Left cardiac atrium (tissue), 4 donors: ENCODE measurements at places on chromosomes 2 and 18. TPM values are rescaled to one million over a fixed set of nuclear protein-coding genes. Genes with fewer than 3 reads are reported as not detected.

DNA sequence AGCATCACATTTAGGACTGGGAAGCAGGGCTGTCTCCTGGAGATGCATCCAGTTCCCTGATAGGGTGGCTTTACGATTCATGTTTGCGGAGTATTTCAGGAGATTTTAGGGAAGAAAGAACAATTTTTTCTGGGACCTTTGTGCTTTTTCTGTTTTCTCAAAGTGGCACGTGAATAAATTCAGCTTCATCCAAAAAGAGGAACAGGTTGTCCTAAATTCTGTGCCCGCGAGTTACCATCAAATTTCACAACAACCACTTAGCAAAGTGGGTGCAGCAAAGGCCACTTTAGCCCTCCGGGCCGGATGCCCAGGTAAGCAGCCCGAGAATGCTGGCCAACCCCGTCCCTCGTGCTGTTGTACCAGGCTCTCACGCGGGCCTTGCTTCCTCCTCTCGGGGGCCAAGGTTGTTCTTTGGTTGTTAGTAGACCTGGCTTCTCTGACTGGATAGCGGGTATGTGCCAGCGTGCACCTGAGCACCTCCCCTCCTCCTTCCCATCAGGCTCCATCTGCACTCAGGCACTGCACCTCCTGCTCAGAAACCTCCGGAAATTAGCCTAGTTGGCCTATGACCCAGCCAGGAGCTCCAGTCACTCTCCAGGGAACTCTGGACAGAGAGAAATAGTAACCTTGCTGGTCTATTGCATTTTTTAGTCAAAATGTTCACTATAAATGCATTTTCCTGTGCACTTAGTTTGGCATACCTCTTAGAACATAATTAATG is 83.0 kb downstream of the CMPK2 start:
- DNase-seq = no peak

GRCh38 chr2:88416016-88416663 is 36.4 kb downstream of the FOXI3 start:
- no peak for DNase-seq

- no peak for DNase-seq
Measured at GRCh38 chr2:33366473-33366872, 110.0 kb upstream of the RASGRP3 start.

DNA sequence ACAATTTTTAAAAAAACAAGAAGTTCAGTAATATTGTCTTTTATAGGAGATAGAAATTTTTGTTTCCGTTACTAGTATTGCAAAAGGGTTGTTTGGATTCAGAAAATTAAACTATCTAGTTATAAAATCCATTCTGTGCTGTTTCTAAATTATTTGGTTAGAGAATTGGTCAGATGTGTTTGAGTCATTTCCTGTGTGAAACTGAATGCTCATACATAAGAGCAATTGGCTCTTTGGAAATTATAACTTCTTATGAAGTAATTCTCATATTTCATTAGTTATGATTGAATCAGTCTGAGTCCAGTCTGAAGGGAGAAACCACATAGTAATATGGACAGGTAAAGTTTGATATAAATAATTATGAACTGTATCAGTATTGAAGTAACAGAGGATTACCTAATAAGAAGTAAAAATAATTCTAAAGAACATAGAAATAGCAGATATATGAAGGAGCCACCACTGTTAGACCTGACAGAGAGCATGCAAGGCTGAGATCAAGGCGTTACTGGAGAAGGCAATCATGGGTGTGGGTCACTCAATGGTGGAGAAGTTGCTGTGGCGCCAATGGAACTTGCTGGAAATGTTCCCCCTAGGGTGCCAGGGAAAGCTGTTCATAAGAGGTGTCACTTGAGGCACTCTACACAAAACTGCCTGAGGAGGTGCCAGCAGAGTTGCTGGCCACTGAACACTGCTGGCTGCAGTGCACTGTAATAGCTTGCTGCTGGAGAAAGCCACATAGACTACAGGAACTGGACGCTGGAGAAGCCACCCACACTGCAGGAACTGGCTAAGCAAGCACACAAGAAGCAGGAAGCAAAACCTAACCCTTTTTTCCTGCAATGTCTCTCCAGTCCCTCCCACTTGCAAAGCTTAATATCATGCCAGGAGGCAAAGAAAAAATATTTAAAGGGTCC is 18.0 kb upstream of the FAP start:
- peak; percentile 56 for DNase-seq

GRCh38 chr2:133508546-133509165 is 59.6 kb downstream of the NCKAP5 start:
- DNase-seq = no peak

GRCh38 chr2:203940039-203940438 is 3.5 kb downstream of the ICOS start:
- no peak for DNase-seq

DNA sequence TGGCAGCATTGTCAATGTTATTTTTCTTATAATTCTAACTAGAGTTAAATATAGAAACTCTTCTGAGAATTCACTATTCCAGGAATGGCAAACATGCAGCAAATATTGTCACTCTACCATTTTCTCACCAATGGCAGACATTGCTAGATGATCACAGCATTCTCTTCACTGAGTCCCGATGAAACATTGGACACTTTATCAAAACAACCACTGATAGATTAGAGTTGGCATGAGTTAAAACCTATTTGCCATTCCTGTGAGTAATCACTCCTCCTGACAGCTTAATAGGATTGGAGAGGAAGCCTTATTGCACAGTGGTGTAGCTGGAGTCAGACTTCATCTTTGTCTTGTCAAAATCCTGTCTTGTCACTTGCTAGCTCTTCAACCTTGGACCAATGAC is 163.9 kb upstream of the THUMPD2 start:
- no peak for DNase-seq

DNA sequence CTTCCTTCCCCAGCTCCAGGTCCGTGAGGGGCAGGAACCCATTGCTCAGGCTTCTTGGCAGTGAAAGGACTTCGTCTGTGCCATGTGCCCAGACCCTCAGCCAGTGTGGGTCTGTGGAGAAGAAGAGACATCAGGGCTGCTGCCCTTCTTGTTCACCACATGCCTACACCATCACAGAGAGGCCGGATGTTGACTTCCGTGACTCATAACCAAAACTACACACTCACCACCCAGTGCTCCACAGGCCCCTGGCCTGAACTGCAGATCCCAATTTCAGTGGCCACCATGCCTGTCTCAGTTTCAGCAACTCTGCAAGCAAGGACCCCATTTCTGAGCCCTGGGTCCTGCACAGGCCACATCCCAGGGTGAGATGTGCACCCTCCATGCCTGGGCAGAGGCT is 332.6 kb upstream of the SALL3 start:
- no peak for DNase-seq

GRCh38 chr18:50590593-50590992 is 30.7 kb downstream of the MAPK4 start:
- DNase-seq = no peak

GRCh38 chr2:210540471-210540870 is 15.9 kb upstream of the CPS1 start:
- DNase-seq = no peak

DNA sequence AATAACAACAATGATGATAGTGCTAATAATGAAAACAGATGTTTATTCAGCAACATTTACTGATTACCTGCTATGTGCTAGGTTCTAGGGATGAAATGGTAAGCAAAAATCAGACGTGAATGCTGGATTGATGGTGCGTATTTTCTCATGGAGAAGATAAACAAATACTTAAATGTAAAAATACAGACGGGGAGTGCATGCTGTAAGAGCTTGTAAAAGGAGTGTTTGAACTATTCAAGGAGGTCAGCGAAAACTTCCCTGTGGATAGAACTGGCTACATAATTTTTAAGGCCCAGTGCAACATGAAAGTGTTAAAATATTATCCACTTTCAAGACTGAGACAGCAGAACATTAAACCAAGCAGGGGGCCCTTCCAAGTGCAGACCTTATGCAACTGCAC is 22.1 kb downstream of the MTX2 start:
- no peak for DNase-seq

GRCh38 chr2:134293719-134294537 is 40.1 kb downstream of the MGAT5 start:
- no peak for DNase-seq

DNA sequence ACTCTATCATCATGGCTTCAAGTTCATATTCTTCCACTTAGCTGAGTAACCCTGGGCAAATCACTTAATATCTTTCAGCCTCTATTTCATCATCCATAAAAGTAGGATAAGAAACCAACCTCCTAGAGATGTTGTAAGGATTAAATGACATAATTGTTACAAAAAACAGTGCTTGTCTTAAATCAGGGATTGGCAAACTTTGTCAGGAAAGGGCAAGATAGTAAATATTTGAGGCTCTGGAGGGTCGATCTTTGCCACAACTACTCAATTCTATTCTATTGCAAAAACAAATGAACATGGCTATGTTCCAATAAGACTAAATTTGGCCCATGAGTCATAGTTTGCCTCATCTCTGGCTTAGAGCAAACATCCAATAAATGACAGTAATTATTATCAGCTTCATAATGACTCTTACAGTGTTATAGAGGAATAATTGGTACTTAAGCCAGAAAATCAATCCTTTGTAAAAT is 184.7 kb downstream of the SATB2 start:
- DNase-seq = no peak

- no peak for DNase-seq
Measured at GRCh38 chr2:196144513-196145126, 26.8 kb downstream of the STK17B start.

- no peak for DNase-seq
Measured at GRCh38 chr18:77191071-77191751, 58.4 kb upstream of the GALR1 start.

DNA sequence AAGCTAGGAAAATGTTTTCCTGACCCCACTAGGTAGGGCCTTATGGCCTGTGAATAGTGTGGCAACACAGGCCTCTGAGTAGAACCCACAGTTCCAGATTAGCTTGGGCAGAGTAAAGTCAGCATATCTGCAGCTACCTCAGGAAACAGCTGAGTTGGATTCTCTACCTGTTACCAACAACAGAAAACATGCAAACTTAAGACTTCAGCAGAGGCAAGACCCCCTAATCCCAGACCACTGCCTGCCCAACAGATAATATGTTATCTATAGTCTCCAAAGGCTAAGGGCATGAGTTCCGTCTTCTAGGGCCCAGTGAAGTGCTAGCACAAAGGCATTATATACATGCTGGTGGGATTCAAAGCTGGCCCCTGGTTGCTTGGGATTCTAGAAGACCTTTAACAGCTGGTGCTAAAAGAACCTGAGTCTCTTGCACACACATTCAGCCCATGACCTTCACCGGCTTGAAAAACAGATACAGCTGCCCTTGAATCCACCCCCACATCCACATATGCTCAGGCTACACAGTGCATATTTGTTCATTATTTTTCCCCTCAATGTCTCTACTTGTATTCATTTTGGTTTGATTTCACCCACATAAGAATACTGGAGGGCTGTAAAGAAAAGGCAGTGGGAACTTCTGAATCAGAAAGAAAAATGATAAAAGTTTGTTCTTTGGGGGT is 13.5 kb upstream of the UBXN4 start:
- no peak for DNase-seq

DNA sequence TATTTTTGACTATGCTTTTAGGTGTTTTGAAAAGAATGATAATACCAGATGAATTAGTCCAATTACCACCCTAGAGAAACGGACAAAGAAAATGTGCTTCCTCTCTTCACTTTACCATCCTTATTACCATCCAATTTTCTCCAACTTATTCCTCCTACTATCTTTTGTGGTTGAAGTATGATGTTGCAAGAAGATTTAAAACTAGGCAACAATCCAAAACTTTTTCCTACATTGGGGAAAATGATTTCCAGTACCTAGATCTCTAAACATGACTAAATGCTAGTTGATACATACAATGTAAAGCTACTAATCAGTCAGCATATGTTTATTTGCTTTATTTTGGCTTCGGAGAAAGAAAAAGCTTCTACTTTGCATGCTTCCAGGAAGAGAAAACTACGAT is 355.0 kb upstream of the LYPD1 start:
- DNase-seq = no peak

DNA sequence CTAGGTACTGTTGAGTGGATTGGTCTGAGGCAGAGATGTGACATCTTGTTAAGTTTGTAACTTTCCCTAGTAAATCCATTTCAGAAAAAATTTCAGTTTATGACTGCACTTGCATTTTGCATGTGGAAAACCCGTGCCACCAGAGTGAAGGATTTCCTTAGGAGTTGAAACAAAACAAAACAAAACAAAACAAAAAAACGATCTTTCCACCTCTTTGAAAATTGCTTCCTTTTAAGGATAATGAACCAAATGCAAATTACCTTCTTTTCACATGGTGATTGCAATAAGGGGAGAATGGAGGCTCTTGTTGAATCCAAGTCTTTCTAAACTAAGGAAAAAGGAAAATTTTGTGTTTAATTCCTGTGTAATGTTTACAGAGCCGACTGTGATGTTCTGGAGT is 43.2 kb downstream of the PHLPP1 start:
- DNase-seq = no peak

KCNG2 gene
- total RNA-seq = 0.15 TPM

PARD6G gene
- 3.9 TPM for total RNA-seq

KCNJ3 gene
- total RNA-seq = 27.5 TPM

CCBE1 gene
- 1.2 TPM for total RNA-seq

LCLAT1 gene
- 13.8 TPM for total RNA-seq

FBXO48 gene
- total RNA-seq = 1.4 TPM

HOXD13 gene
- not detected for total RNA-seq

HOXD1 gene
- total RNA-seq = 0.21 TPM

SIX3 gene
- not detected for total RNA-seq

RAX gene
- not detected for total RNA-seq

C2orf78 gene
- total RNA-seq = not detected

MRPL44 gene
- total RNA-seq = 29.5 TPM

SCN9A gene
- 6.4 TPM for total RNA-seq
